ENCODE measurements at places on chromosomes 5 and 9.

DNA sequence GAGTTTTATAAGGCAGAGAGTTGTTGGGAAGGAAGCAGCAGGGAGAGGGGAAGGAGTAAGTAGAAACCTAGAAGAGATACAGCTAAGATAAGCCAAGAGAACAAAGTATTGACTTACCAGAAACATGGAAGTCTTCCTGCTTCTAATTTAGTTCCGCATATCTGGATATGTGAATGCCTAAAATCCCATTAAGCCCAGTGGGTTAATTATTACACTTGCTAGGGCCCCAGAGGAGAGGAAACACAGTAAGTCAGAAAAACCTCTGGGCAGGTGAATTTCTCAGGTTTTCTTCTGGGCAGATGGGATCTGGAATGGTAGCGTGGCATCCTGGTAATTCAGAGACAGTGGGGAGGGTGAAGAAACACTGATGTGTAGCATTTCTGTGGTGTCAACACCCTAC, 104.7 kb upstream of the GABRP start:
- DNase-seq: no peak

DNA sequence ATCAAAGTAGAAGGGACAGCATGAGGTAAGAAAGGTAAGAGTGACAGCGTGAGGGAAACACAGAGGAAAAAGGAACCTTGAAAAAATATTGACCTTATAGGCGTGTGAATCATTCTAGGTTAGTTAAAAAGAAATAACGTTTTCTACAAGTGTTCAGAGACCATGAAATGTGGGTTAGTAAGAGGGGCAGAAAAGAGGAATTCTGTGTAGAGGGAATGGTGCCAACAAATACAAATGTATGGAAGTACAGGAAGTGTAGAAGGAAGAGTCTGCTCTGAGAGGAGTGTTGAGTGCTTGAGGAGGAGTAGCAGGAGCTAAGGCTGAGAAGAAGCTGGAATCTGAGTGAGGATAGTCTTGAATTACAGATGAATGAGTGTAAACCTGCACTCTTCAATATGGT, 418.6 kb upstream of the RIOK2 start:
- no peak for DNase-seq

GRCh38 chr9:114666401-114666800, 8.8 kb upstream of the TEX53 start:
- DNase-seq: no peak

DNA sequence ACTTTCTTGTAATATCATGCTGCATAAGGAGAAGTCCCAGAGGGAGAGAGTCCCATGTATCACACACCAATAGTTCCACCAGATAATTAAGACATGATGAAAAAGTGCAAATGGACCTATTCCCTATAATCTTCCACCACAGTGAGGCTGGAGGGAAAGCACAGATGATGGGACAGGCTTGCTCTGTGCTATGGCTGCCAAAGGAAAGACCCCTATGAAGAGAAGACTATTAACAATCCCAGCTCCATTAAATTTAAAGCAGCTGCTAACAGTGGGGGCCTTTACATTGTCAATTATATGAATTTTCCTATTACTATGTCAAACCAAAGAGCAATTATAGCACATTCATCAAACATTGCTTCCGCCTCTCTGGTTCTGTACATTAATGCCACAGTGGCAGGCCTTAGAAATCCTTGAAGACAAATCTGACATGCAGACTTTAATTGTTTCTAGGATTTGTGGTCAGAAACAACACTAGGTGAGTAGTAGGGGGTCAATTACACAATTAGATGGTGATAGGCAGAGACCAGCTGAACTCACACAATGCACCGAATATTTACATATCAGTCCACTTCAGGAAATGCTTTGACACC, 551.3 kb downstream of the TLE1 start:
- no peak for DNase-seq

DNA sequence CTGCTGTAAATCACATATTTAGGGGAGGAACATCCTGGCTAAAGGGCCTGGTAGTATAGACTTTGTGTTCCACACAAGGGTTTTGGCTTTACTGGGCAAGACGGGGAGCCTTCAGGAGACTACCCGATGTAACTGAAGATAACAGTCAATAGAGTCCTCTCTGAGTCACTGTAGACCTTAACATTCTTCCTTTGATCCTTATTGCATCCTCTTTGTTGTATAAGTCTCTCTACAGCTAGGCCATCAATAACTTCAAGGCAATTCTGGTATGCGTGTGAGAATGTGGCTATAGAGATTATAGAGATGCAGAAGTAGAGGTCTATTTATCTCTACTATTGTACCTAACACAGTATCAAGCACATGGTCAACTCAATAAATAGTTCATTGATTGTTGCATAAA, 67.3 kb upstream of the STK32A start:
- DNase-seq: no peak

- no peak for DNase-seq
These were observed 14.5 kb upstream of the SRP19 start for GRCh38 chr5:112846556-112846955.

DNA sequence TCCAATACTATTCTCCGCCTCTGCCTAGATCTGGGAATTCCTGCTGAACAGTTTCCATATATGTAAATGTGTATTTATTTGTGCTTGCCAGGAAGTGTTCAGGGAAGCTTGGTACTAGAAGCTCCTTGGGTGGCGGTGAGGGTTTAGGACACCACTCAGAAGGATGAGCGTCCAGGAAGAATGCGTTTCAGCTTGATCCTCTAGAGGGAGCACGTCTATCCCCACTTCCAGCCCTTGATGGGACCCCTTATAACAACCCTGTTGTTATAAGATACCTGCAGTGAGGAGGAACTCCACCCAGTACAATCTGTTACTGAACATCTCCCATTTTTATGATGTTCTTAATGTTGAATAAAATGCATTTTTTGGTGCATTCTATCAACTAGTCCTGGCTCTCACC, 88.9 kb downstream of the CYFIP2 start:
- no peak for DNase-seq

GRCh38 chr9:91047993-91048607, 246.5 kb downstream of the SYK start:
- DNase-seq: no peak

DNA sequence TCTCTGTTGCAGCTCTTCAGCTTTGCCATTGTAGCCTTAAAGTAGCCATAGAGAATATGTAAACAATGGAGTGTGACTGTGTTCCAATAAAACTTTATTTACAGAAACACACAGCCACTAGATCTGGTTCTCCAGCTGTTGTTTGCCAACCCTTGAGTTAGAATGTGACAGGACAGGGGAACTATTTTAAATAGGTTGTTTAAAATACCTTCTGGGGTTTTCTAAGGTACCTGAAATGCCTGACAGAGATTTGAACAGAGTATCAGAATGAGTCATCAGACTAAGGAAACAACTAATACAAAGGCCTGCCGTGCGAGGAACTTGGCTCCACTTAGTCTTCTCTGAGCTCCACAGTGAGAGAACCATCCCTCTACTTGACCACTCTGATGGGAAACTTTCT, 85.4 kb downstream of the HSD17B4 start:
- no peak for DNase-seq

GRCh38 chr9:98888801-98889421, 54.8 kb upstream of the COL15A1 start:
- DNase-seq: no peak

DNA sequence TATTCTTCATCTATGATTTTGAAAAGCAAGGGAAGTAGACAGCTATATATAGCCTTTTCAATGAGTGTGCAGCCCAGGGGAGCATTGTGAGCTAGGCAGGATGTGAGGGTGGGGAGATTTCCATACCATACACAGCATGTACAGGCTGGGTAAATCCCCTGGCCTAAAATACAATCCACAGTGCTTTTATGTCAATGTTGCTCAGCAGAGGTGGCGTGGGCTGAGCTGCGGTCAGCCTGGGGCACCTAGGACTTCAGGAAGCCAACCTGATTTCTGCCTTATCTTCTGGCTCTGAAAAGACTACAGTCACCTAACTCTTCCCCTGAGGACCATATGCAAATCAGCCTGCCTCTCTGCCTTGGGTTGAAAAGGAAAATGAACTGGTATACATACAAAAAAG, 6.3 kb upstream of the GARIN3 start:
- no peak for DNase-seq

GRCh38 chr5:132998556-132998955, 27.8 kb downstream of the ZCCHC10 start:
- no peak for DNase-seq

DNA sequence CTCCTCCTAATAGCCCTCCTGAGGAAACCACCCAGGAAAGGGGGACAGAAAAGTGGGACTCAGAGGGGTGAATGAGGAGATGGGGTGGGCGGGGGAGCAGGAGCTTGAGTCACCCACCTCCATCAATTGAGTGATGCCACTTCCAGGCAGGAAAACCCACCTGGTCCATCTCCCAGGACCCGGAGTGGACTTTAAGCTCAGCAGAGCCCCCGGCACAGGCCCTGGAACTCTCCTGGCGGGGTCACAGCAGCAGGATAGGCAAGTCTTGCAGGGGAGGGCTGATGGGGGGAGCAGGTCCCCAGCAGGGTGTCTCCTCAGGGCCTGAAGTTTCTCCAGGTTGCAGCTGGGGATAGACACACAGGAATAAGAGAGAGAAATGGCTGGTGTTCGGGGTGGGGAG, 40.8 kb downstream of the LHX2 start:
- no peak for DNase-seq

Measured in NCI-H510A treated with DMSO at 0.1 percent for 48 hours (cell line).